ENCODE measurements at places on chromosomes 3 and 15. TPM values are rescaled to one million over a fixed set of nuclear protein-coding genes. Genes with fewer than 3 reads are reported as not detected.

NEK11 gene
- 1.3 TPM for total RNA-seq

CFAP20DC gene
- 0.22 TPM for total RNA-seq

LINGO1 gene
- 0.81 TPM for total RNA-seq

EPHA6 gene
- total RNA-seq: 0.70 TPM

MRAS gene
- 368 TPM for total RNA-seq

SMAD6 gene
- 14.1 TPM for total RNA-seq

GPR87 gene
- not detected for total RNA-seq

FOXB1 gene
- not detected for total RNA-seq

KPNA4 gene
- total RNA-seq: 114 TPM

ATR gene
- total RNA-seq: 5.2 TPM

Measured in Right ventricle myocardium superior (tissue), 1 donor.